ENCODE measurements at places on chromosomes 2 and 18. TPM values are rescaled to one million over a fixed set of nuclear protein-coding genes. Genes with fewer than 3 reads are reported as not detected.

TANC1 gene
- total RNA-seq = 46.6 TPM

TUBA3E gene
- not detected for total RNA-seq

MARCHF4 gene
- 2.1 TPM for total RNA-seq

KCNK3 gene
- 8.2 TPM for total RNA-seq

ANO7 gene
- 0.40 TPM for total RNA-seq

SMAD7 gene
- 31.3 TPM for total RNA-seq

SDC1 gene
- 5.3 TPM for total RNA-seq

CTDP1 gene
- total RNA-seq = 20.7 TPM

ZSCAN30 gene
- total RNA-seq = 22.1 TPM

NETO1 gene
- not detected for total RNA-seq

RAPGEF4 gene
- total RNA-seq = 2.2 TPM

PRSS56 gene
- total RNA-seq = not detected

FABP1 gene
- total RNA-seq = not detected

TCF4 gene
- total RNA-seq = 122 TPM

LIMS2 gene
- 3.0 TPM for total RNA-seq

TDRD15 gene
- total RNA-seq = not detected

FAM228A gene
- 0.79 TPM for total RNA-seq

CD8B gene
- not detected for total RNA-seq

RSAD2 gene
- 0.40 TPM for total RNA-seq

REG1B gene
- total RNA-seq = not detected

CXCR1 gene
- total RNA-seq = not detected

RAB17 gene
- total RNA-seq = 0.26 TPM

SLC9A4 gene
- under 0.01 TPM for total RNA-seq

FEV gene
- not detected for total RNA-seq

ARHGEF4 gene
- total RNA-seq = 1.3 TPM

TMBIM1 gene
- total RNA-seq = 321 TPM

POTEC gene
- not detected for total RNA-seq

LYPD6B gene
- not detected for total RNA-seq

HOXD8 gene
- 0.06 TPM for total RNA-seq

PLEKHH2 gene
- total RNA-seq = 1.9 TPM

ALK gene
- not detected for total RNA-seq

ARMC9 gene
- 158 TPM for total RNA-seq

Data from aortic smooth muscle cell (primary cell).